ENCODE measurements at places on chromosomes 4 and X. TPM values are rescaled to one million over a fixed set of nuclear protein-coding genes. Genes with fewer than 3 reads are reported as not detected.

DNA sequence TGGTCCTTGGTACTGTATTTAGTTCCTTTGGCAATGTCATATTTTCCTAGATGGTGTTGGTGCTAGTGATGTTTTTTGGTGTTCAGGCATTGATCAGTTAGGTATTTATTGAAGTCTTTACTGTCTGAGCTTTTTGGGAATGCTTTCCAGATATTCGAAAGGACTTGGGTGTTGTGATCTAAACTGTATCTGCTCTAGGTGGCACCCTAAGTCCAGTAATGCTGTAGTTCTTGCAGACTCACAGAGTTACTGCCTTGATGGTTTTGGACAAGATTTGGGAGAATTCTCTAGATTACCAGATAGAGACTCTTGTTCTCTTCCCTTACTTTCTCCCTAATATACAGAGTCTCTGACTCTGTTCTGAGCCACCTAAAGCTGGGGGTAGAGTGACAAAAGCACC, 513.6 kb upstream of the PITX2 start:
- no peak for DNase-seq

Gene GPC4
- 0.05 TPM for total RNA-seq

- no peak for DNase-seq
These were observed 374.9 kb upstream of the TECRL start for GRCh38 chr4:64784125-64784524.

GRCh38 chr4:85751866-85752265, 276.9 kb downstream of the ARHGAP24 start:
- no peak for DNase-seq

GRCh38 chr4:79652232-79652631, 244.2 kb upstream of the GK2 start:
- no peak for DNase-seq

DNA sequence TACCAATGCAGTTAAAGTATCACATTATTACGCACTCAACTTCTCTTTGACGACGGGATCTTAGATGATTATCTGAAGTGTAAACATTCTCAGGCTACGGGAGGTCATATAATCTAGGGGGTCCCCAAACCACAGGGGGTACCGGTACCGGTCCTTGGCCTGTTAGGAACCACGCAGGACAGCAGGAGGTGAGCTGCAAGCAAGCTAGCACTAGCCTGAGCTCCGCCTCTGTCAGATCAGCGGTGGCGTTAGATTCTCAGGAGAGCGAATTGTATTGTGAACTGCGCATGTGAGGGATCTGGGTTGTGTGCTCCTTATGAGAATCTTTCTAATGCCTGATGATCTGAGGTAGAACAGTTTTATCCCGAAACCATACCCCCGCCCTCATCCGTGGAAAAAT, 20.6 kb upstream of the PRR27 start:
- no peak for DNase-seq

DNA sequence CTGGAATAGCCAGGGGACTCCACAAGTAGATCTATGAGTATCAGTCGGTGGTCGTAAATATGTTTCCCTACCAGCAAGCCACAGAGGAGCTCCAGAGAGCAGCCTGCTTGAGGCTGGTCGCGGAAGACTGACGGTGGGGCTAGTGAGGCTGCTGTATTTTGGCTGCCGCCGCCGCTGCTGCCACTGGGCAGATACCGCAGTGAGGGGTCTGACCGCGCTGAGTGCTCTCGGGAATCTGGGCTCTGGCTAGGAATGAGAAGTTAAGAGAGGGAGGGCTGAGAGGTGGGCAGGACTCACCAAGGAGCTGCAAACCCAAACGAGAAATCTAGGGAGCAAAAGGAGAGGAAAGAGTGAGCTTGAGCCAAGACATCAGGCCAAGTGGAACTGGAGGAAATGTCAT, at the start of gene EXOC1L:
Gene EXOC1L (plus strand): TSS at position 157 of the 400 bp plus-strand sequence. CDS start 237 bp downstream, at position 394.
- DNase-seq: no peak

DNA sequence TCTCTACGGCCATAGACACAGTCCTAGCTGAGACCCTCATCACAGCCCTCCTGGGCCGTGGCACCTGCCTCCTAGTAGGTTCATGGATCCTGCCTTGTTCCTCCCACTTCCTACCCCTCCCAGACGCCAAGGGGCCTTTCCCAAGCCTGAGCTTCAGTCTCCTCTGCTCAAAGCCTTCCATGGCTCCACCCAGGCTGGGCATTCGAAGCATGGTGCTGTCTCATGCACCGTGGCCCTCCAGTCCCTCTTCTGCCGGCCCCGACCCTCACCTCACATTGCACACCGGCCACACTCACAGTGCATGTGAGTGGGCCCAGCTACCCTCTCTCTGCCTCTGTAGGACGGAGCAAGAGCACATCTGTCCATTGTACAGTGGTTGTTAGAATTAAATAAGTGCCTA, 21.7 kb upstream of the KIAA0232 start:
- DNase-seq: no peak
